ENCODE measurements at places on chromosomes 5 and 9. TPM values are rescaled to one million over a fixed set of nuclear protein-coding genes. Genes with fewer than 3 reads are reported as not detected.

DNA sequence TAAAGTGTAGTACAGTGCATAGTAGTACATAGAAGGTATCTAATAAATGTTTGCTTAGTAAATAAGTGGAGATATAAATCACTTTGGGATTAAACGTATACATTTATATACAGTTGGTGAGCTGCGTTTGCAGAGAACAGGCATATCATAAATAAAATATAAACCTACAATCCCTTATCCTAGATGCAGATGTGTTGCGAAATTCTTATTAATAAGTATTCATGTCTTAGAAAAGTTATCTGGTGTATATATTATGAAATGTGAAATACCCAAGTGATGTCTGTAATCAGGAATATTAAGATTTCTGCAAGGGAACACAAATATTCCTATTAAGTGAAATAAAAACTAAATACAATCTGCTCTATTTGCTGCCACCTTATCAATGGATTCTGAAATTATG lies 8.8 kb downstream of the CCNH start:
- peaks cover 89% of the 10 kb centered on the region for H3K36me3 ChIP-seq
- no peak overlapping the region for H3K4me3 ChIP-seq
- no peak for DNase-seq
- peaks cover 6% of the 10 kb centered on the region for H3K4me1 ChIP-seq

DNA sequence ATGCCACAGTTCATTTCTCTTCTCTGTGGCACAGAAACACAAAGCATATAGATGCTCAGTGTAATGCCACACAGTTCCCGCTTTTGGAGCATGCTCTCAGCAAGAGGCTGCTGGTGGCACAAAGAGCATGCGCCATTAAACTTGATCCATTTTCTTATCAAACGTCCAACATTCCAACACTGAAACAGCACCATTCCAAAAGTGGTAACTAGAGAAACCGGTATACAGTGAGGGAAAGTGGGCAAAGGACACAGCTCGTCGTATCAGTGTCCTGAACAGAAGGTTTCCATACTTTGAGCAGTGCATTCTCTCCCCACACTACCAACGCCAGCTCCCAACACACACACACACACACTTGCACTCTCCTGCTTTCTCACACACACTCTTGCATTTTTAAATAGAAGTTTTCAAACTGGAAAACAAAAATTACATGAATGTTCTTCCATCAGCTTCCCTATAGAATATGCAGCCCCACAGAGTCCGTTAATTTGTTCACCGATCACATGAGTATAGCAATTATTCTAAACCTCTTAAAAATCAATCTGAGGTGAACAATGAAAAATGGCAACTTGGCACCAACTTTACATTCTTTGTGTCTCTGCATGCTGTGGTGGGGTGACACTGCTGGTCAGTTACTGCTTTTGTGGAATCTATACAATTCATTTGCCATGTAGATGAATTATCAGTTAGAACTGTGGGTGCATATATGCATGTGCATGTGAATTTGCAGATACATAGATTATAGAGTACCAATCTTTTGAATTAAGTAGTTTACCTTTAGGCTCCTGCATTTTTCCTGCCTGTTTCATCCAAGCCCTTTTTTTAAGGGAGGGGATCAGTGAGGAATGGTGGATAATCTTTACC lies 5.7 kb downstream of the NFIB start:
- no peak overlapping the region for H3K27ac ChIP-seq
- no peaks in the 10 kb centered on the region for H3K36me3 ChIP-seq
- no peak for DNase-seq
- peaks cover 18% of the 10 kb centered on the region for H3K27me3 ChIP-seq

DNA sequence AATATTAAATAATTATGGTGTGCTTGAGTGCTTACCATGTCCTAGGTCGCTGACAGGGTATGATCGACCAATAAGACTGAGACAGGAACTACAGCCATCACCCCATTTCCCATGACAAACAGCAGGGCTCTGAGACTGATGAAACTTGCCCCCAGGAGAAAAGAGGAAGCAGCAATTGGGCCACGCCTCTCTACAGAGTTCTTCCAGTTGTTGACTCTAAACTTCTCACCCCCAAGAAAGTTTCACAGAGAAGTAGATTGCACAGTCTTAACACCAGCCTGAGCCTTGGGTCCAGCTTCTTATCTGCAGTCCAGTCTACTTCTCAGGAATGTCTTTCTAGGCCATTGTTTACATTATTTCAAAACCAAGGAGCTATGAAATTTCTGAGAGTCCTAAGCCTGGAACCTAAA lies 182.2 kb upstream of the ANKRD55 start:
- peak overlapping the region; percentile 98 for H3K27ac ChIP-seq
- peak; percentile 89 for DNase-seq
- H3K36me3 ChIP-seq = no peaks in the 10 kb centered on the region
- no peaks in the 10 kb centered on the region for H3K27me3 ChIP-seq
- no peak overlapping the region for H3K4me3 ChIP-seq

DNA sequence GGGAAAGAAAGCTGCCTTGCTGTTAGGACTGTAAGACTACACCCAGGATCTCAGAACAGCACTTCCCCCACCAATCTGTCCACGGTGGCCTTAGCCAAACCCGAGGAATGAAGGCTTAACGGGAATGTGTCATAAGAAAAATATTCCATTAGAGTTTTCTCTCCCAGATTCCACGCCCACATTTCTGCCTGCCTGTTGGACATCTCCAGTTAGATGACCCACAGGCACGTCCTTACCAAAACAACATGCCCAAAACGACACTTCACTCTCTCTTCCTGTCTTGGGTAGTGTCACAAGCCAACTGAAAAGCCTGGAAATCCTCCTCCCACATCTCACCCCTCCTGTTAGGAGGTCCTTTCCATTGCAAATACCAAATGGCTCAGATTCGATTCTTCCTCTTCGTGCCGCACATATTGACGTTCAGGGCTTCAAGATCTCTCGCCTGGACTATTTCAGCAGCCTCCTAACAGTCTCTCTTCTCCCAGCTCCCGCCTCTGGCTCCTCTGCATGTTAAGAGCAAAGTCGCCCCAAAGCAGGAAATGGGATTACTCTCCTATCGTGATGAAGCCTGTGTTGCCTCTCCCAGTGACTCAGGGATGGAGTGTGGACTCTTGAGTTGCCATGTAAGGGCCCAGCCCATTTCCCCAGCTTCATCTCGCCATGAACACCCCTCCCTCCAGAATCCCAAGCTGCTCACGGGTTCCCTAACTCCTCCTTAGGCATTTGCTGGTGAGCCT lies 159.3 kb downstream of the NR3C1 start:
- no peaks in the 10 kb centered on the region for H3K4me1 ChIP-seq
- H3K27ac ChIP-seq = no peak overlapping the region
- H3K4me3 ChIP-seq = no peak overlapping the region
- H3K36me3 ChIP-seq = no peaks in the 10 kb centered on the region

DNA sequence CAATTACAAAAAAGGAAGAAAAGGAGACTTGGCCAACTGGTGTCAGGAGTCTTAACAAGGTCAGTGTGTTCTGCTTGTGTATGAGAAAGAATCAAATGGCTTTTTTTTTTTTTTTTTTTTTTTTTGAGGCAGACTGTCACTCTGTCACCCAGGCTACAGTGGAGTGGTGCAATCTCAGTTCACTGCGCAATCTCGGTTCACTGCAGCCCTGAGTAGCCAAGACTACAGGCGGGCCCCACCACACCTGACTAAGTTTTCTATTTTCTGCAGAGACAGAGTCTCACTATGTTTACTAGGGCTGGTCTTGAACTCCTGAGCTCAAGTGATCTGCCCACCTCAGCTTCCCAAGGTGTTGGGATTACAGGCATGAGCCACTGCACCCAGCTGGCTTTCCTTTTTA lies 3.1 kb upstream of the IL7R start:
- H3K27me3 ChIP-seq = no peaks in the 10 kb centered on the region
- peak overlapping the region; percentile 54 for H3K27ac ChIP-seq
- H3K4me3 ChIP-seq = no peak overlapping the region

DNA sequence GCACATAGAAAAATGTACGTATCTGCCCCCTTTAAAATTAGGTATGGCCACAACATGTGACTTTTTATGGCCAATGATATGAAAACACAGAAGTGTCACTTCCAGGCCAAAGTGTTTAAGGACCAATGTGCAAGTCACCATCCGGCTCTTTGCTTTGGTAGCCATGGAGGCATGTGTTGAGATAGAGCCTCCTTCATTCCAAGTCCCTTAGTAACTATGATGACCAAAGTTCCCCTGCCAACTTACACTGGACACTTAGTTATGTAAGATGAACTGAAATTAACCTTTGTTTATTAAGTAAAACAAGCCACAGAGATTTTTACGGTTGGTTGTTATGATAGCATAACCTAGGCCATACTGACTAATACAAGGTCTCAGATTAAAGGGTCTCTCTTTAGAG lies 51.0 kb downstream of the FBN2 start:
- H3K27me3 ChIP-seq = no peaks in the 10 kb centered on the region
- H3K4me3 ChIP-seq = no peak overlapping the region
- no peak overlapping the region for H3K27ac ChIP-seq
- DNase-seq = no peak
- H3K36me3 ChIP-seq = no peaks in the 10 kb centered on the region
- H3K4me1 ChIP-seq = no peaks in the 10 kb centered on the region

DNA sequence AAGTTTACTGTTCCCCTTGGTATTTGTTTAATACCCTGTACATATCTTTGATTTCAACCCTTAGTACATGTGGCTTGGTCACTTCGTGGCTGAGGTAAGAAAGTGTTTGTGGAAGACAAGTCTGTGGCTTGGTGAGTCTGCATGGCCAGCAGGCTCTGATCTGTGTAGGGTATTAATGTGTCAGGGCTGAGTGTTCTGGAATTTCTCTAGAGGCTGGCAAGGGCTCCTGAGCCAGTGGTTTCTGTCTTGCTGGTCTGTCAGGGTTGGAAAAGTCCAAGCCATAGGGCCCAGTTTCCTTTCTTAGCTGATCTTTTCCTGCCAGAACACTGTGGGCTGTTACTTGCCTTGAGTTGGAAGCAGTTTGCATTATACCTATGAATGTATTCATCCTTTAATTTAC lies 48.0 kb upstream of the FBXL7 start:
- H3K4me3 ChIP-seq = no peak overlapping the region
- no peak for DNase-seq
- no peaks in the 10 kb centered on the region for H3K4me1 ChIP-seq
- H3K36me3 ChIP-seq = no peaks in the 10 kb centered on the region

- no peaks in the 10 kb centered on the region for H3K27me3 ChIP-seq
- H3K4me1 ChIP-seq = no peaks in the 10 kb centered on the region
- no peak overlapping the region for H3K4me3 ChIP-seq
- H3K27ac ChIP-seq = no peak overlapping the region
Observed at GRCh38 chr5:116380621-116381020, 194.0 kb downstream of the SEMA6A start.

DNA sequence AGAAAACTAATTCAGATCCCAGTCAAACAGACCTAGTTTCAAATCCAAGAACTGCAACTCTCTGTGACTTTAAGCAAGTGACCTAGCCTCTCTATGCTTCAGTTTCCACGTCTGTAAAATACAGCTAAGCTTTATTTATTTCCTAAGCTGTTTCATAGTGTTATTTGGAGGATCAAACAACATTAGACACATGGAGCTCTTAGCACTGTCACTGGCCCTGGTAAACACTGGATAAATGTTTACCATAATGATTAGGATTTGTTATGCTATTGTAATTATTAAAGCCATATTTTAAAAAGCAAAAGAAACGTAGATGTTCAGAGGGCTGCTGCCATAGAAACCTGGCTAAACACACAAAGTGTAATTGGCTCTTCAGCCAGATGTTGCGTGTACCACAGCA lies 26.6 kb upstream of the C5orf58 start:
- no peaks in the 10 kb centered on the region for H3K27me3 ChIP-seq
- no peak overlapping the region for H3K4me3 ChIP-seq
- H3K4me1 ChIP-seq = no peaks in the 10 kb centered on the region

GRCh38 chr9:7129391-7129790 lies 371.6 kb downstream of the KDM4C start:
- H3K4me3 ChIP-seq = no peak overlapping the region
- H3K36me3 ChIP-seq = peaks cover 77% of the 10 kb centered on the region
- H3K4me1 ChIP-seq = no peaks in the 10 kb centered on the region
- no peak overlapping the region for H3K27ac ChIP-seq
- H3K27me3 ChIP-seq = no peaks in the 10 kb centered on the region
- DNase-seq = no peak

TTC16 gene
- total RNA-seq = not detected

CYSRT1 gene
- total RNA-seq = 0.32 TPM

AFAP1L1 gene
- not detected for total RNA-seq

RRAGA gene
- 52.1 TPM for total RNA-seq

GRCh38 chr9:12735665-12736064 lies 39.2 kb upstream of the LURAP1L start:
- H3K4me3 ChIP-seq = no peak overlapping the region
- no peaks in the 10 kb centered on the region for H3K4me1 ChIP-seq
- DNase-seq = no peak
- H3K27me3 ChIP-seq = no peaks in the 10 kb centered on the region
- no peaks in the 10 kb centered on the region for H3K36me3 ChIP-seq

DNA sequence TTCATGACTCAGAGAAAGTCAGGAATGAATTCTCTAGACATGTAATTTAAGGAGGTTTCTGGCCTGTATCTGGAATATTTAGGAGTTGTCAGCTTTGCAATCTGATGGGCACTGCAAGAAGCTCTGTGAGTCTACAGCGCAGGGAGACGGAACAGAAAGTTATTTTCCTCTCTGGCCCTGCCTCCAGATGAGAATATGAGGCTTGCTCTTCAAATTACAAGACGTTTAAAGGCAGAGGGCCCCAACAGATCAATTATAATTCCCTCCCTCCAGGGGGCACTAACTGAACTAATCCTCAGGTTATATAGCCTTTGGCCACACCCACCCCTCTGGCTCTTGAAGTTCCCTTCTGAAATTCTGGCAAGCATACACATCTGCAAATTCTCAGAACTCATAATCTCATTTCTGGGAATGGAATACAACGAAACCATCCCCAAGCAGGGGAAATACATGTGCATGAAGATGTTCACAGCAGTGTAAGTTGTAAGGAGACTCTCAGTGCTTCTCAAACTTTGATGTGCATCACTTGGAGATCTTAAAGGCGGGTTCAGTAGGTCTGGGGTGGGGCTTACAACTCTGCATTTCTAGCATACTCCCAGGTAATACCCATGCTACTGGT lies 307.6 kb downstream of the CWC27 start:
- no peak overlapping the region for H3K4me3 ChIP-seq
- H3K27me3 ChIP-seq = no peaks in the 10 kb centered on the region
- no peak overlapping the region for H3K27ac ChIP-seq
- H3K36me3 ChIP-seq = no peaks in the 10 kb centered on the region
- peak; percentile 73 for DNase-seq

- no peak for DNase-seq
- no peaks in the 10 kb centered on the region for H3K27me3 ChIP-seq
- H3K27ac ChIP-seq = no peak overlapping the region
- peaks cover 35% of the 10 kb centered on the region for H3K4me1 ChIP-seq
- H3K4me3 ChIP-seq = no peak overlapping the region
Observed at GRCh38 chr5:14260637-14261036, 117.5 kb downstream of the TRIO start.

GRCh38 chr9:90095682-90096081 lies 490.9 kb downstream of the GADD45G start:
- no peak overlapping the region for H3K27ac ChIP-seq
- no peaks in the 10 kb centered on the region for H3K4me1 ChIP-seq
- DNase-seq = no peak
- peaks cover 6% of the 10 kb centered on the region for H3K27me3 ChIP-seq
- H3K4me3 ChIP-seq = no peak overlapping the region

PSAT1 gene
- 5.0 TPM for total RNA-seq

Data from B cell (primary cell).